Bronchial smooth muscle cell (primary cell): ENCODE measurements at places on chromosomes 5 and 9. TPM values are rescaled to one million over a fixed set of nuclear protein-coding genes. Genes with fewer than 3 reads are reported as not detected.

HRH2 gene
- under 0.01 TPM in 1 of 2 replicates, not detected in the other for total RNA-seq

REEP2 gene
- total RNA-seq, result 9.8 and 16.4 TPM in 2 replicates

OBP2B gene
- total RNA-seq, result not detected in 2 replicates

TPRN gene
- 3.9 and 5.4 TPM in 2 replicates for total RNA-seq
